Stimulated activated CD4-positive, alpha-beta T cell treated with anti-CD3 and anti-CD28 coated beads, Interleukin-1b, Interleukin-23, amount 100 ng/mL, for 1 hour (primary cell): ENCODE measurements at places on chromosomes 7 and 10.

- DNase-seq, result no peak
Measured at GRCh38 chr7:91383905-91384274, 119.7 kb downstream of the FZD1 start.

- DNase-seq, result no peak
Measured at GRCh38 chr10:62900829-62901571, 84.8 kb upstream of the EGR2 start.

GRCh38 chr10:1160561-1161314 lies 104.6 kb downstream of the WDR37 start:
- no peak for DNase-seq

DNA sequence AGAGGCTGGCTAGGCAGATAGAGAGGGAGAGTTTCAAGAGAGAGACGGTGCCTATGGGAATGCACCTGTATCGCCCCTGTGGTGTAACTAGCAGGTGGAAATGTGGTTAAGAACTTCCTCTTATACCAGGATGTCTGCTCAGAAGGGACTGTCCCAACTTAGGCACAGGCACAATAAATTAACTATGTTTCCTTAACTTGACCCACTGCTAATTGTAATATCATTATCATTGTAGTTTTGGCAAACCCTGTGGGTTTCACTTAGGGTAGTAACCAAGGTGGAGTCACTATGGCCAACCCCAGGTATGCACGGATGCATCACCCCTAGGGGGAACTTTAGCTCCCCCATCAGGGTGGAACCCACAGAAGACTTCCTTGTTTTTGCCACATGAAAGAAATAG lies 455.7 kb downstream of the DGKB start:
- no peak for DNase-seq
